Left renal cortex interstitium (tissue), 4 donors: ENCODE measurements at places on chromosomes 2 and 18. TPM values are rescaled to one million over a fixed set of nuclear protein-coding genes. Genes with fewer than 3 reads are reported as not detected.

ALLC gene
- not detected for polyA plus RNA-seq

RAD51AP2 gene
- polyA plus RNA-seq, result 0.19 TPM

NAGK gene
- 99.0 TPM for polyA plus RNA-seq

CRYBA2 gene
- not detected for polyA plus RNA-seq

GLI2 gene
- 10.1 TPM for polyA plus RNA-seq
